ENCODE measurements at places on chromosomes 1 and 21.

- no peak for DNase-seq
These were observed 12.0 kb upstream of the HNRNPU start for GRCh38 chr1:244876228-244876910.

GRCh38 chr1:38686167-38686926 is 173.2 kb downstream of the RRAGC start:
- no peak for DNase-seq

GRCh38 chr1:239868058-239868832 is 223.4 kb upstream of the FMN2 start:
- DNase-seq = no peak

DNA sequence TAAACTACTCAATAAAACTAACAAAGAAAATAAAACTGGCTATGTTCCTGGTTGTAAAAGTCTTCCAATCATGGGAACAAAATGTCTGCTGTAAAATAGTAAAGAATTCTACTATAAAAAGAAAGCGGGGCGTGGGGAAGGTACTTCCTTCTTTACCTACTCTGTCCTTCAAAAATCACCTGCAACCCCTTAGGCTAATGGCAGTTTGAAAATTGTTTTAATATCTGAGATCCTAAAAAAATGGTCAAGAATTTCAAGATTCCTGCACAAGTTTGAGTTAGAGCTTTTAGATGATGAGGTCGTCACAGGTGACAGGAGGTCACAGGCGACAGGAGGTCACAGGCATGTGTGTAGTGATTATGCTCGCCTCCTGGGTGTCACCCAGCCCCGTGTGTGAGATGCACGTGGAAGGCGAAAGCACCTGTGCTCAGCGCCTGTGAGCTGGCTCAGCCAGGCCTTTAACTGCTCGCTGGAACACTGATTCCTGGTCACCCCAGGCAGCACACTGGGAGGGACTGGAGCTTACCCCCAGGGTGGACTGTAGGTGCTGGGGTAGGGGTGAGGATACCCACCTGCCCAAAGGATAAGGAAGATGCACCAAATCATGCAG is 18.6 kb upstream of the TMPRSS2 start:
- no peak for DNase-seq

DNA sequence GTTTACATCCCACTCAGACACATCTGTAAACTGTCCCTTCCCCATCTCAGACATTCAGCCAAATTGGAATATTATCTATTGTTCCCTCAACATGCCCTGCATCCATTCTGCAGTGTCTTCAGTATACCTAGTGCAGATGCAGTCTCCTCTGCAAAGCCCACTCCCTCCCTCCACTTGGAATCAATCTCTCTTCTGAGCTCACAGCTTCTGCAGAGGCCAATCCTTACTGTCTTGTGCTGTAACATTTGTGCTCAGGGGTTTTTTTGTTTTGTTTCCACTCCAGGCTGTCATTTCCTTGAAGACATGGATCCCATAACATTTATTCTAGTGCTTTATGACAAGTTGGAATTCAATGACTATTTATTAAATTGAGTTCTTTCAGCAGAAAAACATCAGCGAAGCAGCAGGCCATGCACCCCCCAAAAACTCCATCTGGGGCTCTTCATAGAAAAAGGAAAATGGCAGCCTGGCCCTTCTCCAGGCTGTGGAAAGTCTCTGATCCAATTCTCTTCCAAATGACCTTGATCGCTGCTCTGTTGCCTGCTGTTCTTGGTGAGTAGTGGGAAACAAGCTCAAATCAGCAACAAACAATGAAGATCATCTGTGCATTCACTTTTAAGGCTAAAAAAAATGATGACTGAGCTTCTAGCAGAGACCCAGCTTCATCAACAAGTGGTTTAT is 8.7 kb downstream of the C4BPA start:
- DNase-seq = no peak

DNA sequence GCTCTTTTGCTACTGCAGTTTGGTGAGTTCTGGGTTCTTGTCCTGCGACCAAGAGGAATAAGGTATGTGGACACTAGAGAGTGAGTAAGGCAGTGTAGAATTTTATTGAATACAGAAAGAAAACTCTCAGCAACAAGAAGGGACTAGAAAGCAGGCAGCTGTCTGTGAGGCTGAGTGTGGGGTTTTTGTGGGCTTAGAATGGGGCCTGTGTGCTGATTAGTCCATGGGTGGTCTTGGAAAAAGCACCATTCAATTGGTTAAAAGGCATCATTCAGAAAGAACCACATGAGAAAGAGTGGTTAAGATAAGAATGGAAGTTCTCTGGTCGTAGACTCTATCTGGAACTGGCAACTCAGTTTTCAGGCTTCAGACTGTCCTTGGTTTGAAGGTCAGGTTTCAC is 298.8 kb downstream of the TGFB2 start:
- no peak for DNase-seq

DNA sequence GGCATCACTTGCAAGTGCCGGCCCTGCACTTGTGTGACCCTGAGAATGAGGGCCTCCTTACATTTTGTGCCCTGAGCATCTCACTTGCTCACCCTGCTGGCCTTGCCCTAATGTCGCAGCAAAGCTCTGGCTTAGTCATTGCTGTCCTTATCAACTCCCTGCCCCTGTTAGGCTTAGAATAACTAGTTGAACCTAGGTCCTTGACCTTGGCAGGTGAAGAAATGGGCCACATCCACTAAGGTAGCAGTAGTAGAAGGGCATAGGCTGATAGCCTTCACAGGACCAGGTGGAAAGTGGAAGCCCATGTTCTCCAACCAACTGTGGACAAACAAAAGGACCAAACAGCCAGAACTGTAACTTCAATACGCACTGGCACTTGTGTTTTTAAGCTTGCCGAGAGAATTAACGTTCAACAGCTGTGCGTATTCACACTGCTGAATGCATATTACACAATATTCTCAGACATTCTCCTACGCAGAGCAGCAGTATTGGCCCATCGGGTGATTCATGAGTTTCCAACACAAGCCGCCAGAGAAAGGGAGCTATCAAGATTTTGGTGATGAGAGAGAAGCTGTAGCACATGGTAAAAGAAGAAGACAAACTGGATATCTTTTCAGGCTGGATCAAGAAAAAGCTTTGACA is 27.7 kb upstream of the PTGFRN start:
- no peak for DNase-seq

- peak; percentile 58 for DNase-seq
These were observed 22.9 kb downstream of the SAMSN1 start for GRCh38 chr21:14523234-14523633.

GRCh38 chr1:222038971-222039370 is 297.1 kb upstream of the DUSP10 start:
- no peak for DNase-seq

DNA sequence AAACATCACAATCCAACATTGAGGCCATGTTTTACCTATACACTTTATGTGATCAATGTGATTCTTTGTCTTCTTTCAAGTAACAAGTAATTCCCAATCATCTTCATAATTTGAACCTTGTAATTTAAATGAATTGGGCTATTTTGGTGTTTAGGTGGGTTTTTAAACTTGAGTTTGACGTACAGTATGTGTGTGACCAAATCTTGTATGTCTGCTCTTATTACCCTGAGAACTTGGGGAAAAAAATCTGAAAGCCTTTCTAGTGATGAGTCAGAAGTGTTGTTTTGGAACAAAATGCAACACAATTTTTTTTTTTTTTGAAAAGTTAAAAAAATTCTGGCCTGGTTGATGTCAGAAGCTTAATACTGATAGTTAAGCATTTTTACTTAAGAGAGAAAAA is 68.5 kb downstream of the HHAT start:
- DNase-seq = no peak

DNA sequence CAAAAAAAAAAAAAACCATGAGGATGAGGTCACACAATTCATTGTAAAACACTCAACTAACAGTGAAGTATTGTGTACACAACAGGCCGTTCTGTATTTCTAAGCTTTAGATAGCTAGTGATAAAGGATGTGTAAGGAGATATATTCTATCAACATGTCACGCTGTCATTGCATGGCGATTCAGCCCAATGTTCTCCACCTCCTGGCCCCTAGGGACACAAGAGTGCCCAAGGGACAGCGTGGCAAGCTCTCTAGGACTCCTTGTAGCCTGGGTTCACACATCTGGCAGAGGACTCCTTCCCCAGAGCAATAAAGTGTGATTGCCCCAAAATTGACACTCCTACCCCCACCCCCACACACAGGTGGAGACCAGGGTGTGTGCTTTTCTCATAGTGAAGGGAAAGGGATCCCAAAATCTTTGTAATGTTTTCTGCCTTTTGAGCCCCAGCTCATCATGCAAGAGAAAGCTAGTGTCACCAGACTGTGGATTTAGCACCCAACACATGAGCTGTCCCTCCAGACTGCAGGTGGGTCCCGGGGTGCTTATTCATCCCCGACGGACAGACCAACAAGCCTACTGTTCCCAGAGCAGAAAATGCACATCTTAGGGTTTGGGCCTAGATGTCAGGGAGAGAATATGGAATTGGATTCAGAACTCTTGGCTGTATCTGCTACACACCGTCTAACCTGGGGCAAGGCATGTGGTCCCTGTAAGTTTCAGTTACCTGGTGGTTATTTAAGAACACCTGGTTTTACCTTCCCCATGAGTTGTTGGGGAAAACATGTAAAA is 11.5 kb downstream of the TMPRSS3 start:
- no peak for DNase-seq

GRCh38 chr1:82366689-82367088 is 566.0 kb downstream of the ADGRL2 start:
- no peak for DNase-seq

DNA sequence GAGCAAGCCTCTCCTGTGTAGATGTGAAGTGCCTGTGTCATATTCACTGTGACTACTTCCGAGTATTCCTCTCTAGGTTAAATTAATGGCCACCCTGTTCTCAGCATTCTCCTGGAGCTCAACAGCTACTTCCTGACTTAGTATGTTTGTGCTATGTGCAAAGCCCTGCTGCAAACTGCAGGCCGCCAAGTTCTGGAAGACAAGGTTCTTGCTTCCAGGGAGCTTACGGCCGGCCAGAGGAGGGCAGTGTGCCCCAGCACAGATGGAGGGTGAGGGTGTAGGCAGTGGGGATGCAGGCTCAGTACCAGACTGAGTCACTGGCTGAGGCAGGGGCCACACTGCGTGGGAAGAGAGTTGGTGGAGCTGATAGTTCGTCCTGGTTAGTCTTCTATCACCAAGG is 43.2 kb downstream of the ELK4 start:
- DNase-seq = peak; percentile 31

DNA sequence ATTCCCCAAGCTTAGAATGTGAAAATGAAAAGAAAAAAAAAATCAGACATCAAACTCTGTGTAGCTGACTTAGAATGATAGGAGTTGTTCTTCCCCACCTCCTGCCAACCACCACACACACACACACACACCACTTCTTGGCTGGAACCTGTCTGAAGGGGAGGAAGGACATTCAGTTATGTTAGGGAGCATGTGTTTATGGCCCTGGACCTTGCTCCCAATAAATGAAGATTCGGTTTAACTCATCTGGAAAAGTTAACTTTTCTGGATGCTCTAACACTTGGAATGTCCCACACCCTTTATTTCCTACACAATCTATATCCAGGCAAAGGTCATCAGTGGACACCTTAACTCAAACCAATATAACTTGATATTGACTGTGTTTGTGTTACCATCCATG is 112.4 kb downstream of the DAB1 start:
- no peak for DNase-seq

- no peak for DNase-seq
These were observed 27.4 kb upstream of the HPDL start for GRCh38 chr1:45299296-45299695.

- no peak for DNase-seq
These were observed 190.0 kb upstream of the EDN2 start for GRCh38 chr1:41674522-41674921.

DNA sequence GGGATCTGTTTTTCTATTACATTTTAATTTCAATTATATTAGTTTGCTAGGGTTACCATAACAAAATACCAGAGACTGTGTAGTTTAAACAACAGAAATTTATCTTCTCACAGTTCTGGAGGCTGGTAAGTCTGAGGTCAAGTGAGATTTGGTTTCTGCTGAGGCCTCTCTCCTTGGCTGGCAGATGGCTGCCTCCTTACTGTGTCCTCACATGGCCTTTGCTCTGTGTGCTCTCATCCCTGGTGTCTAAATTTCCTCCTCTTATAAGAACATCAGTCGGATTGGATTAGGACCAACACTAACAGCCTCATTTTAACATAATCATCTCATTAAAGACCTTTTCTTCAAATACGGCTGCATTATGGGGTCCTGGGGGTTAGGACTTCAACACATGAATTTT is 195.2 kb upstream of the CHODL start:
- DNase-seq = peak; percentile 8

GRCh38 chr1:220999872-221000863 is 120.9 kb downstream of the HLX start:
- peak; percentile 55 for DNase-seq

DNA sequence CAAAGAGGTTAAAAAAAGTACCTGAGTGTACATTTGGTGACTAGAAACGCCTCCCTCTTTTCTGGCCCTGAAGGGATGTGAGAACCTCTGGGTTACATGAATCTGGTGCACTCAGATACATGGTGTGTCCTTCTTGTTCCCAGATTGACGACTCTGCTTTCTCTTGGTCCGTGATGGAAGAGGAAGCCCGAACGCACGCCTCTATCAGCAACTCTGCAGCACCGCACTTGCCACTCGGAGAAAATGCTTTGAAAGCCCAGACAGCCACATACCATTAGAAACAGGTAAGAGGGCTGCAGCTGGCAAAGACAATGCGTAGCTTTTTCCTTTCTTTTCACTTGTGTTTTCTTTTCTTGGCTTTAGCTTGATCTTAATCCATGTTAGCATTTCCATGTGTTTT is 21.1 kb upstream of the ZBTB21 start:
- no peak for DNase-seq

DNA sequence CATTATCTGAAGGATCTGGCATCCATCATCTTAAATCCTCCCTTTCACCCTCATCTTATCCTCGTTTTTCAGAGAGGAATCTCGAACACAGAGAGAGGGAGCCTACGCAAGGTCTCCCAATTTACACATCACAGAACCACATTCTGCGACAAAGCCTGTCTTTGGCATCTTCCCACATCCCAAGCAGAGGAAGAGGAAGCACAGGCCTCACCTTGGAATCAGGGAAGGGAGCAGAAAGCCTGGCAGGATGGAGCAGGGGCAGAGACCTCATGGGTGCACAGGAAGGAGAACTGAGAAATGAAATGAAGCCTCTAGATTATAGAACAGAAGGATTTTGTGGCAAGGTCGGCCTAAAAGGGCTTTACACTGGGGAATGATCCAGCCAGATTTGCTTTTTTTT is 5.8 kb downstream of the ABCB10 start:
- no peak for DNase-seq

- no peak for DNase-seq
These were observed 379 bp downstream of the RER1 start for GRCh38 chr1:2391931-2392509.

- DNase-seq = no peak
These were observed 356.0 kb downstream of the HHAT start for GRCh38 chr1:210684466-210685294.

GRCh38 chr1:59318271-59318860 is 21.5 kb downstream of the FGGY start:
- no peak for DNase-seq

GRCh38 chr1:213070406-213070805 is 19.4 kb downstream of the RPS6KC1 start:
- no peak for DNase-seq
